ENCODE measurements at places on chromosomes 5 and 9. TPM values are rescaled to one million over a fixed set of nuclear protein-coding genes. Genes with fewer than 3 reads are reported as not detected.

GRCh38 chr5:87539839-87540238 lies 127.1 kb upstream of the CCNH start:
- H3K36me3 ChIP-seq = no peaks in the 10 kb centered on the region
- H3K27ac ChIP-seq = no peak overlapping the region
- H3K4me1 ChIP-seq = no peaks in the 10 kb centered on the region

GRCh38 chr9:133768859-133769510 lies 30.8 kb upstream of the SARDH start:
- no peak overlapping the region for H3K27ac ChIP-seq
- no peaks in the 10 kb centered on the region for H3K27me3 ChIP-seq
- H3K4me1 ChIP-seq = no peaks in the 10 kb centered on the region
- no peak overlapping the region for H3K4me3 ChIP-seq
- DNase-seq = no peak

- no peaks in the 10 kb centered on the region for H3K27me3 ChIP-seq
- no peak overlapping the region for H3K27ac ChIP-seq
- H3K36me3 ChIP-seq = no peaks in the 10 kb centered on the region
- peak; percentile 37 for DNase-seq
Observed at GRCh38 chr5:146426853-146427618, 20.1 kb upstream of the TCERG1 start.

DNA sequence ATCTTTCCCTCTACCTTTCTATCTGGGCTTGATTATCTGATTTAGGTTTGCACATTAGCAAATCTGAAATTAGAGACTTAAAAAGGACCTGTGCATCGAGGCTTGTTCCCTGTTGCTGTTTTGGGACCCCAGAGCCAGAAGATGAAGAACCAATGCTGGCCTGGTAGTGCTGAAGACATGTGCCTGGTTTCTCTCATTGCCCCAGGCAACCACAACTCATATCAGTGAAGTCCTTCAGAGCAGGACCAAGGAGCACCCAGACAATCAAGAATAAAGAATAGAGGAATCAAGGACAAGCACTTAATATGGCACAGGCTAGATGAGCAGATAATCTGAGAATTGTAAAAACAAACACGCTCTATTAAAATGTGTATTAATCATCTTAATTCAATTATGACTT lies 362.7 kb downstream of the DMRTA1 start:
- no peak overlapping the region for H3K4me3 ChIP-seq
- H3K27me3 ChIP-seq = no peaks in the 10 kb centered on the region
- no peaks in the 10 kb centered on the region for H3K36me3 ChIP-seq

DNA sequence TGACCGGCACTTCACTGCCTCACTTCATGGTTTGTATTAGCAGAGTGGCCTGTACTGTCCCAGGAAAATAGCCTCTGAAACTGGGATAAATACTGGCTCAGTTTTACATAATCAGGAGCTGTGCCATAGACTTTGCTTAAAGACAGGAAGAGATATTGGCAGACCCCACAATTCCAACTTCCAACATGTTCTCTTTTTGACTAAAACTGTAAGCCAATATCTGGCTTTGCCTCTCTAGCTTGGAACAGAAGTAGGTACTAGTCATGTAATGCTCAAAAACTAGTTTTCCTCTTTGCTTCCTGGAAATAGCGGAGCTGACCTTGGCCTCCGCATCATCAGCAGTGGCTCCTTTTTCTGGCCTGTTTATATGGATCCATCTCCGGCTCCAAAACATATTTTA lies 276.9 kb downstream of the CDH9 start:
- no peaks in the 10 kb centered on the region for H3K4me1 ChIP-seq
- DNase-seq = no peak
- no peaks in the 10 kb centered on the region for H3K27me3 ChIP-seq
- H3K4me3 ChIP-seq = no peak overlapping the region
- H3K36me3 ChIP-seq = no peaks in the 10 kb centered on the region

DNA sequence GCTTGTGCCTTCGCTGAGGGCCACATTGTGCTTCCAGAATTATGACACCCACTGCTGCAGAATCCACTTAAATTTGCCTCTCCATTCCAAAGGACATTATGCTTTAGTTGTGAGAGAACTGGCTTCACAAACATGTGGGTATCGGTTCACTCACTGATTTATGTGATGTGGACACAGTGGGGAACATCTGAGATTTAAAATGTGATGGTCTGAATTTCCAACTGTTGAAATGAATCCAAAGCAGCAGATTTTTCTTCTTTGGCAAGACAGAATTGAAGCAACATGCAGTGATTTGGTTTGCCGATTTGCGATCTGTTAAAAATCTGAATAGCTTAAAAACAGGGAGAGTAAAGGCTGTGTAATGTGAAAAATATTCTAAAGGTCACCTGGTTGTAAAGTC lies 20.3 kb downstream of the PCSK5 start:
- DNase-seq = no peak
- no peak overlapping the region for H3K4me3 ChIP-seq
- H3K27ac ChIP-seq = no peak overlapping the region
- H3K4me1 ChIP-seq = no peaks in the 10 kb centered on the region

- no peak for DNase-seq
- no peak overlapping the region for H3K27ac ChIP-seq
- no peaks in the 10 kb centered on the region for H3K4me1 ChIP-seq
- no peaks in the 10 kb centered on the region for H3K36me3 ChIP-seq
Observed at GRCh38 chr9:37668116-37668601, 17.4 kb downstream of the FRMPD1 start.

DNA sequence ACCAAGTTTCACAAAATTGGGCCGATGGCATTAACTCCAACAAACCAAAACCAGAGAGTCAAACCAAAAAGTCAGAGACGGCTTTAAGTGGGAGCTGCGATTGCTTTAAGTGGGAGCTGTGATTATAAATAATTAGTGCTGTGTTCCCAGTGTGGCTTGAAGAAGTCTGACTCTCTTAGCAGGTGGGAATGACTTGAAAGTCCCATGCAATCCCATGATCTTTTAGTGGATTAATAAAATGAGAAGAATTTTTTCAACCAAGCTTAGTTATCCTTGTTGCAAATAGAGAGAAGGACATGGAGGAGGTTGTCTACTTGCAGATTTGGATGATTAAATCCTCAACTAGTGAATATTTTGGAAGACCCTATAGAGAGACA lies 68.5 kb downstream of the MYO10 start:
- no peak for DNase-seq
- H3K4me3 ChIP-seq = no peak overlapping the region
- H3K27ac ChIP-seq = no peak overlapping the region

PHF24 gene
- not detected for total RNA-seq

NMUR2 gene
- total RNA-seq = not detected
